ENCODE measurements at places on chromosomes 1 and 21.

GRCh38 chr1:91872000-91872399 lies 14.0 kb downstream of the TGFBR3 start:
- no peak for DNase-seq

DNA sequence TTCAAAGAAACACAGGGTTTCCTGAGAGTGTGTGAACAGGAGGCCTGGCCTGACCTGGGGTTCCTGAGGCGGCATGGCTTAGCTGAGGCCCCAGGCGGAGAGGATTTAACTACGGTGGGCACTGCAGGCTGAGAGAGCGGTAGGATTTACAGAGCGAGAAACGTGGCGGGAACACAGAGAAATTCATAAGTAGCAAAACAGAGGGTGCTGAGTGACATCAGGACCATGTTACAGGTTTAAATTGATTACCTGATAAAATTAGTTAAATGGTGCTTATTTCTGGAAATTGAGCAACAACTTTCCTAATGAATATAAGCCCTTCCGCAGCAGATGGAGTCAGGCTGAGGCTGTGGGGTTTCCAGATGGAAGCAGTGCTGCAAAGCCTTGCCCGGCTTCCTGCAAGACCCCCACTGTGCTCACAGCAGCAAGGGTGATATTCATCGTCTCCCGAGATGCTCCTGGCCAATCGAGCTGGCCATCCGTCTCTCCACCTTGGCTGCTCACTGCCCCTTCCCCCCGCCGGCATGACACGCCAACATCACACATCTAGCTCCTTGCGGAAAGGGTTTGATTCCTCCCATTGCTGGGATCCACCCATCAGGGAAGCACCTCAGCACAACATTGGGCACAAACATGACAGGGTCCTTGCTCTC lies 69.4 kb upstream of the MORC3 start:
- no peak for DNase-seq

DNA sequence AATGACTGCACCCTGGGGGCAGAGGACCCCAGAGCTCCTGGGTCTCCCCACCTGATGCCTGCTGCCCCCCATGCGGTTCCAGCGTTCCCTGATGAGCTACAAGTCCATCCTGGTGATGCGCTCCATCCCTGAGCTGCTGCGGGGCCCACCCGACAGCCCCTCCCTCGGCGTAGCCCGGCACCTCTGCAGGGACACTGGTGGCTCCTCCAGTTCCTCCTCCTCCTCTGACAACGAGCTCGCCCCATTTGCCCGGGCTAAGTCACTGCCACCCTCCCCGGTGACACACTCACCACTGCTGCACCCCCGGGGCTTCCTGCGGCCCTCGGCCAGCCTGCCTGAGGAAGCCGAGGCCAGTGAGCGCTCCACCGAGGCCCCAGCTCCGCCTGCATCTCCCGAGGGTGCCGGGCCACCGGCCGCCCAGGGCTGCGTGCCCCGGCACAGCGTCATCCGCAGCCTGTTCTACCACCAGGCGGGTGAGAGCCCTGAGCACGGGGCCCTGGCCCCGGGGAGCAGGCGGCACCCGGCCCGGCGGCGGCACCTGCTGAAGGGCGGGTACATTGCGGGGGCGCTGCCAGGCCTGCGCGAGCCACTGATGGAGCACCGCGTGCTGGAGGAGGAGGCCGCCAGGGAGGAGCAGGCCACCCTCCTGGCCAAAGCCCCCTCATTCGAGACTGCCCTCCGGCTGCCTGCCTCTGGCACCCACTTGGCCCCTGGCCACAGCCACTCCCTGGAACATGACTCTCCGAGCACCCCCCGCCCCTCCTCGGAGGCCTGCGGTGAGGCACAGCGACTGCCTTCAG lies 35.5 kb downstream of the TRIM11 start:
- no peak for DNase-seq

GRCh38 chr1:176055398-176055797 lies 151.7 kb downstream of the COP1 start:
- DNase-seq, result no peak

- DNase-seq, result no peak
These were observed 26.3 kb upstream of the EPB41 start for GRCh38 chr1:28887835-28888682.

- DNase-seq, result no peak
These were observed 27.8 kb downstream of the WNT2B start for GRCh38 chr1:112536561-112536960.

DNA sequence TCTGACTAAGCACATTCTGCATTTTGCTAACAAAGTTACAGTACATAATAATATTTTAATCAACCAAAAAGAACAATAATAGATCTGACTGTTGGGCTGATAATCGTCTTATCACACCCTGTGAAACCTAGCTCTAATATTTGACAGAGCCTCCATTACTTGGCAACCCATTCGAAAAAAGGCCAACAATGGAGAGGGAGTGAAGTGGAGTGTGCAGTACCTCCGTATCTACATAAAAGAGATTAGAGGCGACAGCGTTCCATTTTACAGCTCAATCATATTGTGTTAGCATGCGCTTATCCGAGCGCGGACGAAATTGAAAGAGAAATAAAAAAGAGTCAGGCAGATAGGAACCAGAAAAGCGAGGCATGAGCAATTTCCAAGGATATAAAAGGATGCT lies 137.3 kb upstream of the USH2A start:
- DNase-seq, result no peak

GRCh38 chr1:222090103-222090502 lies 348.2 kb upstream of the DUSP10 start:
- no peak for DNase-seq

DNA sequence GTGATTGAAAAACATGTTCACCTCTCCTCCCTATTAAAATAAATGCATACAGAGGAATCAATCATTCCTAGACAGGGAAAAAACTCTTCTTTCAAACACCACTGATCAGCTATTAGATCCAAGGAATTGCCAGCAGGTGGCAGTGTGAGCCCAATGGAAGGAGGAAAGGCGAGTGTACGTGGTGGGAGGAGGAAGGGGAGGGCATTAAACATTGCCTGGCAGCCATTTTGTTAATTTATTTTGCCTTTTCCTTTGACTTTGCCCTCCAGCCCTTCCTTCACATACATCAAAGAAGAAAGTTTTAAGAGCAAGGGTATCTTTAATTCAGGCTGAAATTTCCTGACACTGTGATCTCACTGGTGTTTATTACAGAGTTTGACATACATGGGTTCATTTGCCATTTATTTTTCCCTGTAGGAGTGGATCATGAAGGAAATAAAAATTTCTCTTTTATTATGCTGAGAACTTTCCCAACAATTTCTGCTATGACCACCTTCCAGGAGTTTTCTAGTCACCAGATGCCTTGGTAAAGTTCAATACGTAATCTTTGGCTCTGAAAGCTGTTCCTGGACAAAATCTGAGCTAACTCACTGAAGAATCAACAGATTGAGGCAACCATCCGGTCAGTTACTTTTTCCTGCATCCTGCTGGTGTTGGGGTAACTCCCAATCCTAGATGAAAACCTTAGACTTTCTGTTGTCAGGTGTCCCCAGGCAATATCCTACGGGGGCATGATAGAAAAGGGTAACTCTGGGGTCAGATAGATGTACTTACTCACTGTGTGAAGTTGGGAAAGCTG lies 1.9 kb upstream of the GNAI3 start:
- DNase-seq, result peak; percentile 75

GRCh38 chr1:50970931-50971582 lies 1.0 kb downstream of the CDKN2C start:
- no peak for DNase-seq

- DNase-seq, result no peak
These were observed 71.0 kb upstream of the ANGPTL1 start for GRCh38 chr1:178941849-178942248.

DNA sequence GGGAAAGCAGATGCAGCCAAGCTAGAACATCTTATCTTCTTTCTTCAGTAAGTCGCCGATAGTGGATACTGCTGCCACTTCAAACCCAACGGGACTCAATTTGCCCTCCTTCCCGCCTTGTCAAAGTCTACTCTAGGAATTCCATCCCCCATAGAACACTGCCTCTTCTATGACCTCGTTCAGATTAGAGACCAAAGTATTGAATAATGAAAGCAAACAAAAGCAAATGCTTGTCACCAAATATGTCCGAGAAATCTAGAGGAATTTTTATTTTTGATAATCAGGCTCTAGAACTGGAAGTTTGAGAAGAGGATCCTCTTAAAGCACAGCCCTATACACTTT lies 853 bp upstream of the RRAGC start:
- no peak for DNase-seq

- no peak for DNase-seq
These were observed 9.1 kb upstream of the CREG1 start for GRCh38 chr1:167562702-167563101.

DNA sequence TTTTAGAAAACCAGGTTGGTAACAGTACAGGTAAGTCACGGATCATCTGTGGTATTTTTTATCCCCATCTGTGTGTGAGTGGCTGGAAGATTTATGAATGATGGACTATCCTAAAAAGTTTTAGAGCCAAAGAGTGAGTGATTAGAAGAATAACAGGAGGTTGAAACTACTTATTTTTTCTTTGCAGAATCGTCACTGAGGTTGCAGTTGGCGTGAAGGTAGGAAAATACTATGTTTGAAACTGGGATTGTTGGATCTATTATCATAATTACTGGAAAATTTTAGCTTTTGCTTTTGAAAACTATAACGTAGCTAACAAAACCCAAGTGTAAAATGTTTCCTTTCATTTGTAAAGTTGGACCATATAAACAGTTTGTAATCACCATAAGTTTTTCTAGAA lies 1.8 kb downstream of the PTBP2 start:
- no peak for DNase-seq

DNA sequence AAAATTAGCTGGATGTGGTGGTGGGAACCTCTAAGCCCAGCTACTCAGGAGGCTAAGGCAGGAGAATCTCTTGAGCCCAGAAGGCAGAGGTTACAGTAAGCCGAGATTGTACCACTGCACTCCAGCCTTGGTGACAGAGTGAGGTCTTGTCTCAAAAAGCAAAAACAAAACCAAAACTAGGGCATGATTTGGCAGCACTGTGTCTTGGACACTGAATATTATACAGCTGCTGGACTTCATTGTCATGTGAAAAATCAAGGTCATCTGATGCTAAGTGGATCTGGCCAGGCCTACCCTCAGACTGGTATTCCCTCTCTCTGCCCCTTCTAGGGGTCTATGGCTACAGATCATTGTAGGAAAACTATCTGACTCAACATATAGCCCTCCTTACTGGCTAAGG lies 55.2 kb upstream of the MRPS6 start:
- DNase-seq, result no peak

DNA sequence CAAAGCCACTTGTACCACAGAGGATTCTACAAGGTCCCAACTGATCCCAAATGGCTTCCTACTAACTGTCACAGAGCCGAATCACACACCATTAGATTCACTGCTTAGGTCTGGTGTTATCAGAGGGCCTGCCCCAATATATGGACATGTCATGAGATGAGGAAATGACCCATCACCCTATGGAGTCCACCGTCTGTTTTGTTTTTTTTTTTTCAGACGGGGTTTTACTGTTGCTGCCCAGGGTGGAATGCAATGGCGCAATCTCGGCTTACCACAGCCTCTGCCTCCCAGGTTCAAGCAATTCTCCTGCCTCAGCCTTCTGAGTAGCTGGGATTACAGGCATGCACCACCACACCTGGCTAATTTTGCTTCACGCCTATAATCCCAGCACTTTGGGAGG lies 83.8 kb upstream of the ETS2 start:
- no peak for DNase-seq

DNA sequence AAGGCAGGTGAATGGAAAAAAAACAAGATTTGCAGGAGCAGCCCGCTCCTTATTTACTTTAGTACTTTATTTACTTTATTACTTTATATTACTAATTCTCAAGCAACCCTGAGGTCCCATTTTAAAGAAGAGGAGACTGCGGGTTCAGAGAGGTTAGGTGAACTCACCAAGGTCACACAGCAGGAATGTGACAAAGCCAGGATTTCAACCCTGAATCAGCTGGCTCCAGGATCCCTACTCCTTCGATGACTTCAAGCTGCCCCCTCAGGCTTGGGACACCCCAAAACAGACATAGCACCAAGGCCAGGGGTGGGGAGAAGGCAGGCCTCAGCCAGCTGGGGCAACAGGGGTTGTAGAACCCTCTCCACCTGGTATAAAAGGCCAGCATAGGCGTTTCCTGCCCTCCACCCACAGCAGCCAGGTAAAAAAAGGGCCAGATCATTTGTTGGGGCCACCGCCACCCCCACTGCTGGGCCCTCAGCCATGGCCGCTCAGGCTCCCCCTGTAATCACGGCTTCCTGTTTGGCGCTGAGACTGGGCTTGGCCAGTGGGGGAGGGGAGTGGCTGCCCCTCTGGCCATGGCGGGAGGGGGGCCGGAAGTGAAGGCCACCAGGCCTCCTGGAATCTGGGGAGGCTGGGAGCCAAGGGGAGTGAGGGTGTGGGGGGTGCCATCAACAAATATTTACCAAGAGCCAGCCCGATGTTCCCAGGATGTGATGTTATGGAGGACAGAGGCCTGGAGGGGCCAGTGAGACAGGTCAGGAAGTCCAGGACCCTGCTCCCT lies 6.6 kb downstream of the SDC3 start:
- DNase-seq, result no peak

- DNase-seq, result no peak
These were observed 53.5 kb upstream of the PDE9A start for GRCh38 chr21:42599962-42600361.

GRCh38 chr1:234507626-234508387 lies 28.8 kb upstream of the TARBP1 start:
- DNase-seq, result no peak

DNA sequence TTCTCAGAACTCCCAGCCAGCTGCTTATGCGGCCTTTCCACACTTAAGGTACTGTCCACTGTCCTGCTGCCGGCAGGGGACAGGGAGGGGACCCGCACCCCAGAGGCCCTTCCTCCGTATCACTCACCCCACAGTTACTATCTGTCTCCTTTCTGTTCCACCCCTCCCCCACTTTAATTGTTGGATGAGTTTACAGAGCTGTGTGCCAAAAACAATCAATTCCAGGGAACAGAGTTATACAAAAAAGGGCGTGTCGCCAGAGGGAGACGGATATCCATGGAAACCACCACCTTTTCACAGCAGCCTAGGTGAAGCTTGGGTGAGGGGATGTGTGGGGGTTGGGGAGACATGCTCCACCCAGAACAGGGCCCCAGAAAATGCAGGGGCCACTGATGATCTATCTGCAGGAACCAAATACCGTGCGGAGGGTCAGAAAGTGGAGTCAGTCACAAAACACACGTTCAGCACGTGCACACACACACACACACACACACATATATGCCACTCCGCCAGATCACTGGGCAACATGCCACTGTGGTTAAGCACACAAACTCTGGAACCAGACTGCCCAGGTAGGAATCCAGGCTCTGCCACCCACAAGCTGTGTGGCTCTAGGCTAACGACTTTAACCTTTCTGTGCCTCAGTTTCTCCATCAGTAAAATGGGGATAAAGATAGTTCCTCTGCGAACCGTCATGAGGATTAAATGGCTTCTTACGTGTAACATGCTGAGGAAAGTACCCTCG lies 30.5 kb downstream of the CASZ1 start:
- DNase-seq, result no peak

- DNase-seq, result no peak
These were observed 285.0 kb downstream of the SIPA1L2 start for GRCh38 chr1:232344791-232345399.

- no peak for DNase-seq
These were observed 52.5 kb downstream of the NBPF6 start for GRCh38 chr1:108502624-108503023.

All from activated CD8-positive, alpha-beta memory T cell treated with anti-CD3 and anti-CD28 coated beads for 48 hours (primary cell).